ENCODE measurements at places on chromosomes 1 and 21.

DNA sequence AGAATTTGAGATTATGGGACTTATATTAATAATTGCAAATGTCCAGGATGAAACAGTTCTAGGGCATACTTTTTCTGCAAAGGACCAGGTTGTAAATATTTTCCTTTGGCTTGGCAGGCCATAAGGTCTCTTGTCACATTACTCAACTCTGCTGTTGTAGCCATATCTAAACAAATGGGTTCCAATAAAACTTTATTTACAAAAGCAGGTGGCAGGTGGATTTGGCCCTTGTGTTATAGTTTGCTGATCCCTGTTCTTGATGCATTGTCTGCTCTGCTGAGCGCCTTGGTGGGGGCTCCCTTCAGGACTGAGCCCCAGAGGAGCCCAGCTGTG lies 258.5 kb downstream of the FOXD2 start:
- no peak for DNase-seq

GRCh38 chr1:89440911-89441310 lies 77.1 kb downstream of the GBP6 start:
- no peak for DNase-seq

DNA sequence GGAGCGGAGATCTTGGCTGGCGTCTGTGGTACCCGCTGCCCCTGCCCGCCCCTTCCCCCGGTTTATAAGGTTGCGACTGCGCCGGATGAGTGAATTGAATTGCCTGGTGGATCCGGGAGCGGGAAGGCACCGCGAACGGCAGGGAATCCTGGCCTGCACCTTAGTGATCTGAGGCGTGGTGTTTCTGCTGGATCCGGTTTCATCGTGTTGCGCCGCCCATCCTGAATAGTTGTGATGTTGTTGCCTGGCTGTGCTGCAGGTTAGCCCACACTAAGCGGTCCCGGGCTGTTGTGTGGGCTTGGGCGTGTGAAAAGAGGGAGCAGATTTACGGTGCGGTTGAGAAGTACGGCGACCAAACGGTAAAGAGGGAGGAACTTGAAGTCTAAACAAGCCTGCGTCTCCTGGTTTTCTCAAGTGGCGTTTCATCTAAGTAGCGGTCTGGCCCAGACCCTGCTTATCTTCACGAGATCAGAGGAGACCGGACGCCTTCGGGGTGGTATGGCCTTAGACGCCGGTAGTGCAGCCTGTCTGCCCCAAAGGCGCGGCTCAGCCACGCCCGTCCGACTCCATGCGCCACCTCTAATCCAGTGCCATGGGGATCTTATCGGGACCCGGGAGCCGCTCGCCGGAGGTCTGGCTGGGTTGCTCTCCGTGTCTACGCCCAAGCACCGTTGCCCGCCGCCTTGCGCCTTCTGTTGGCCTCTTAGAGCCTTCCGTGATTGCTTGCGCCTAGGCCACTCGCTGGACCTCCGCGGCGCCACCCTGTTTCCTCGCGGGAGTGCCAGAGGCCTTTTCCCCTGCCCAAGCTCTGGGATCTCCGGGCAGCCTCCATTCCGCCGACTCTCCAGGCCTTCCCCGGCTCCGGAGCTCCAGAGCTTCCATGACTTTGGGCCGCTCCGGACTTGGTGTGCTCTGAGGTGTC lies 87.5 kb upstream of the RHOU start:
- no peak for DNase-seq

DNA sequence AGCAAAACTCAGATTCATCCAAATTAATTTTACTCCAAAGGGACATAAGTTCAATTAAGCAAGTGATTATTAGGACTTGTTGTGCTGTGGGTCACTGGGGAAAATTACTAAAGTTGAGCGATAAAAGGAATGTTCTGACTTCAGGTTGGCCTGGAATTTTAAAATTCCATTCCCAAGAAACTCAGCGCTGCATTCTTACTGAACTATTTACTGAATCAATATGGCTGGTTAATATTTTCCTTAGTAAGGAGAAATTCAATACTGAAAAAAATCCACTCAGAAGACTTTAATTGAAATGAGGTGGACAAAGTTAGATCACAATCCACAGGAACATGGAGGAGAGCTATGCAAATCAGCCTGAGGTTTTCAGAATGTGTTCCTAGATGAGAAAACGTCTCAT lies 578.9 kb upstream of the NR5A2 start:
- no peak for DNase-seq

DNA sequence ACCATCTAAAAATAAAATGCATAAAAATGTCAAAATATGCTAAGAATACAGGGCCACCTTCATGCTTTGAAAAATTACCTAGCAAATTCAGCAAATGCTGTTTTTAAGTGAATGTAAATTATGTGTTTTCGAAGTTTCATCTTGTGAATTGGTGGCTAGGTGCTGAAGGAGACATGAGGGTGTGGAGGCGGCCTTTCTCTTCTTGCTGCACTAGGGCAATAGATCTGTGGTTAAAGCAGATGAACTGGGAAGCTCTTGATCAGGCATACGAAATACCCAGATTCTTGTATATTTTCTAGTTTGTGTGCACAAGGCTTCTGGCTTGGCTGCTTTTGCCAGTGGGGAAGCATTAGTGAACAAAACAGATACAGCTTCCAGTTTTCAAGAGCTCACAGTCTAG lies 224.5 kb downstream of the ST6GALNAC3 start:
- DNase-seq: no peak

- no peak for DNase-seq
Observed at GRCh38 chr1:116910379-116911187, 867 bp downstream of the PTGFRN start.

DNA sequence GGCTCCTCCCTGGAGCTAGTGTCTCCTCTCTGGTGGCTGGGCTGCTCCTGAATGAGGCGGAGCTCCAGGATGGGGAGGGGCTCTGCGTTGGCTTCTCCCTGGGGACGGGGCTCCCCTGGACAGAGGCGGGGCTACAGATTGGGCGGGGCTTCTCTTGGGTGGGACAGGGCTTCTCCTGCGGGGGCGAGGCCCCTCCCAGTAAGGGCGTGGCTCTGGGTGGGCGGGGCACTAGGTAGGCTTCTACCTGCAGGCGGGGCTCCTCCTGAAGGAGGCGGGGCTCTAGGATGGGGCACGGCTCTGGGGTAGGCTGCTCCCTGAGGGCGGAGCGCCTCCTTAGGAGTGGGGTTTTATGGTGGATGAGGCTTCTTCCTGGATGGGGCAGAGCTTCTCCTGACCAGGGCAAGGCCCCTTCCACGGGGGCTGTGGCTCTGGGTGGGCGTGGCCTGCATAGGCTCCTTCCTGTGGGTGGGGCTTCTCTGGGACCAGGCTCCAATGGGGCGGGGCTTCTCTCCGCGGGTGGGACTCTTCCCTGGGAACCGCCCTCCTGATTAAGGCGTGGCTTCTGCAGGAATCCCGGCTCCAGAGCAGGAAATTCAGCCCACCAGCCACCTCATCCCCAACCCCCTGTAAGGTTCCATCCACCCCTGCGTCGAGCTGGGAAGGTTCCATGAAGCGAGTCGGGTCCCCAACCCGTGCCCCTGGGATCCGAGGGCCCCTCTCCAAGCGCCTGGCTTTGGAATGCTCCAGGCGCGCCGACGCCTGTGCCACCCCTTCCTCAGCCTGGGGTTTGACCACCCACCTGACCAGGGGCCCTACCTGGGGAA lies 22.7 kb upstream of the ARF1 start:
- DNase-seq: no peak

GRCh38 chr1:221881805-221882581 lies 140.1 kb upstream of the DUSP10 start:
- no peak for DNase-seq

DNA sequence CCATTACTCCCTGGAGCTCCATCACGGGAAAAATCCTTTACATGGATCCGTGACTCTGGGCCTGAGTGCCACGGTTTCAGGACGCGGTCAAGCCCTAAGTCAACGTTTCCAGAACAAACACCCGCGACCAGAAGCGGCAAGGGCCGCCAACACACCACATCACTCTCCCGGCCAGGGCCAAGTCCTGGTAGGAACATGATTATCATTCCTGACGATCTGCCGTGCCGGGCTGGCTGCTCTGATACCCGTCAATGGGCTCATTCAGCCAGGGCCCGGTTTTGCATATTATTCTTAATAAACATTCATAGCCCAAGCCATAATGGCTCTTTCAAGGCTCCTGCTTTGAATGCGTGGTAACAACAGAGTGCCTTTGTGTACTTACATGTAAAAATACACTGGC lies 44.6 kb upstream of the SIM2 start:
- no peak for DNase-seq

GRCh38 chr1:182428043-182428442 lies 21.9 kb upstream of the RGSL1 start:
- DNase-seq: no peak

DNA sequence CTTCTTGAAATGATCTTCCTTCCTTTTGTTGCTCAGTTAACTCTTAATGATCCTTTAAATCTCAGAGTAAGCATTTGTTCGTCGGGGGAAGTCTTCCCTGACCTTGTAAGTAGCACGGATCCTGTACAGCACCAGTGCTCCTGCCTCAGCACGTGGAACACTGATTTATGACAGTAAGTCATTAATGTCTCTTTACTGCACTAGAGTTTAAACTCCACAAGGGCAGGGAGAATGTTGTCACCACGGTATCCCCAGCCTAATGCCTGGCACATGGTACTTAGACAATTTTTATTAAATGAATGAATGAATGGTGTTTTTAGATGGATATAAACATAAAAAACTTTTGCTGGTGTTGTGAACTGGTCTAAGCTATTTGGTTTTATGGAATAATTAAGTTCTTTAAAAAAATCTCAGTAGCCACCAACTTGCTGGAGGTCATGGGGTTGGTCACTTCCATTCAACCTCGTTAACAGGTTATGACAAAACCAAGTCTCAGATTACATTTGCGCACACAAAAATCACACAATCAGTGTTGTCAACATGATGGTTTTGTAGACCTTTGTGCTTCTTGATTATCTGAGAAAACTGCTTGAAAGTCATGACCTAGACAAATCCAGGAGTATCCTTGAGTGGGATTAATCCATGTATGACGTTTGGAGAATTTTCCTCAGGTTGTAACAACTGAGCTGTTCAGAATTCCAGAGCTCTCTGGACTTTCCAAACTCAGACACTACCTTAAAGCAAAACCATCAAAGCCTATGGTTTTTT lies 326.9 kb downstream of the DUSP10 start:
- no peak for DNase-seq
